ENCODE measurements at places on chromosomes 6 and 20.

GRCh38 chr6:129645106-129645829, 64.7 kb downstream of the ARHGAP18 start:
- DNase-seq = no peak

DNA sequence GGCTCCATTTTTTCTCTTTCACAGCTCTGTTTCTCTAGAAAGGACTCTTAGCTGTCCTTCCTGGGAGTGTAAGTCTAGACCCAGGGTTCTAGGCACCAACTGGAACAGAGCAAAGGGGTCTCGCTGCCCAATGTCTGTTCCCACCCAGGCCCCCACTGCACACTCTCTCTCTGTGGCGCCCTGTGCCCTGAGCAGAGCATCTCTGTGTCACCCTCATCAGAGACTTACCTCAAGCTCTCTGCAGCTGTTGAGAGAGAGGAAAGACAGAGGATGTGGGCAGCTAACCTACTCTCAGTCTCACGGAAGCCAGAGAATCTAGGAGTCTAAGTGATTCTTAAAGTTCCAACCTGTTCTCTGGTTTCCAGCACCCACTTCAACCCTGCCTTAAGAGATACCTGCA, 9.5 kb downstream of the NCR2 start:
- no peak for DNase-seq

- DNase-seq = no peak
Observed at GRCh38 chr20:17955302-17955701, 13.3 kb downstream of the SNX5 start.

DNA sequence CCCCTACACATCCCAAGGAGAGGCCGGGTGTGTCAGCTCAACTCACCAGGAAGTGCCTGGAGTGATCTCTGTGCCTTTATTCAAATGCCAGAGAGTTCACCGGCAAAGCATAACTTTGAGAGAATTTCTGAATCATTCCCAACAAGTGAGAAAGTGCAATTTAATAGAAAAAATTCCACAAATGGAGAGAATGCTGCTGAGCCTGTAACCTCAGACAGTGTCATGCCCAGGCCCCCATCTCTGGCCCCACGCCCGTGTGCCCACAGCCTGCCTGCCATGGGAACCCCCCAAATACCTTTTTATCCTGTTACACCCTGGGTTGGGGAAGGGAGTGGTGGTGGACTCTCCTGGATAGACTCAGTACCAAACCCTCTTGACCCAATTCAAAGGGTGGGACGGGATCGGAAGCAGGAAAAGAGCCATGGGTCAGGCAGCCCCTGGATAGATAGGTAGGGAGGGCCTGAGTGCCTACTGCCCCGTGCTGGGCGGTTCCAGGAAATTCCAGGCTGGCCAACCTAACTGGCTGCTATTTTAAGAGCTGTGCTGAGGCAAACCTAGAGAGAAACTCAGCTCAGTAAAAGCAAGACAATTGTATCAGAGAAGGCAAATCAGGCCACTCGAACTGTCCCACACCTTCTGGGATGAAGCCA, 179.0 kb upstream of the FOXA2 start:
- no peak for DNase-seq

DNA sequence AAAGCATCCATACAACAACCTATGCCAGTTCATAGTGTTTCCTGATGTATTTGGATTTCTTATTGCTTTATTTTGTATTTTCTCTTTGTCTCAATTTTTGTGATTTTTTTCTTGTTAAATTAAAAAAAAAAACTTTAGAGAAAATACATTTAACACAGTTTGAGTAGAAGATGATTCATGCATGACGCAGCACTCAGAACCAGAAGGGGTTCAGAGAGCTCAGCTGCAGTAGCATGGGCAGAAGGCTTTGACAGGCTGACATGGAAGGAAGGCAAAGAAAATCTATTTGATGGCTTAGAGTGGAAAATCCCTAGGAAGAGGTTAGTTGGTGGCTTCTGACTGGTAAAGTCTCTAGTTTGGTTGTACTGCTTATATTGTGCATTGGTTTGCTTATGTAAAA, 207.2 kb upstream of the STXBP5 start:
- no peak for DNase-seq
